ENCODE measurements at places on chromosomes 1 and 21. TPM values are rescaled to one million over a fixed set of nuclear protein-coding genes. Genes with fewer than 3 reads are reported as not detected.

Gene AXDND1
- total RNA-seq, result 0.25 TPM

Gene GJA5
- total RNA-seq, result 1.8 TPM

Gene CLSTN1
- total RNA-seq, result 8.0 TPM

Gene DENND2D
- 14.9 TPM for total RNA-seq

Gene C8B
- total RNA-seq, result 151 TPM

Gene PCBP3
- total RNA-seq, result 1.6 TPM

Gene CYP4A22
- total RNA-seq, result 66.9 TPM

Gene KRTAP21-2
- not detected for total RNA-seq

Gene ANGPTL1
- total RNA-seq, result 11.2 TPM

- DNase-seq, result no peak
Observed at GRCh38 chr1:162564762-162565218, 3.3 kb downstream of the UAP1 start.

GRCh38 chr1:91133248-91133647, 111.4 kb upstream of the ZNF644 start:
- DNase-seq, result no peak

DNA sequence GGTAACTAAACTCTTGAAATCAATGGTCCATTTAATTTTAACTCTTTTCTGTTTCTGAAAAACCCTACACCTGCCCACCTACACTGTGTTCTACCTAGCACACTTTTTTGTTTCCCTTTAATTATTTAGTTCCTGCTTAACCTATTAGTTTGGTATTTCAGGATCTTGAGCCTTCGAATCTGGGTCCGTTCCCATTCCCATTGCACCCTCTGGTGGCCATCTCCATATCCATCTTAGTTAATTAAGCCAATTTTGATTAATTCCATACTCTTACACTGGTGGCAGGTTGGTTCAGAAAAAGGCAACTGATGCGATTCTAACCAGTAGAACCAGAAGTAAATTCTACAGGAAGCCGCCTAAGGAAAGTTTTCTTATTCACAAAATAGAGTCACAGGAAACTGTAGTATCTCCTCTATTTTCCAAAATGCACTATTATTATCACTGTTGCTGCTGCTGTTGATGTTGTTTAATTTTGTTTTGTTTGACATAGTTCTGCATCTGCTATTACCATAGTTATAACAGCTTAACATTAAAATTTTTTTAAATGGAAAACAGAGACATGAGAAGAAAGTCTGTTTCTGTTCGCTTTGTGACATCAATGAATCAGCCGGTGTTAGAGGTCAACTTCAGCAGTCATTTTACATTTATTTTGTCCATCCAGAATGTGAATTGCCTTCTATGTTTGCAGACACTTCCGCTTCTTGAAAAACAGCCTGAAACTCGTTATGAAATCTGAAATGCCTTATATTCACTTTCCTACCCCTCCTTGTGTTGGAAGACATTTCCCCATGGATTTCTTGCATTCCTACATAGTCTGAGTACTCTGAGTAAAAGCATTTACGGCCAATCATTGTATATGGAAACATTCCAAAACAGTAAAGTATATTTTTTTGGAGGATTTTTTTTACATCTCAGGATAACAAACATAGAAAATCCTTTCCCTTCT, 115.5 kb upstream of the NCAM2 start:
- DNase-seq, result peak; percentile 34

DNA sequence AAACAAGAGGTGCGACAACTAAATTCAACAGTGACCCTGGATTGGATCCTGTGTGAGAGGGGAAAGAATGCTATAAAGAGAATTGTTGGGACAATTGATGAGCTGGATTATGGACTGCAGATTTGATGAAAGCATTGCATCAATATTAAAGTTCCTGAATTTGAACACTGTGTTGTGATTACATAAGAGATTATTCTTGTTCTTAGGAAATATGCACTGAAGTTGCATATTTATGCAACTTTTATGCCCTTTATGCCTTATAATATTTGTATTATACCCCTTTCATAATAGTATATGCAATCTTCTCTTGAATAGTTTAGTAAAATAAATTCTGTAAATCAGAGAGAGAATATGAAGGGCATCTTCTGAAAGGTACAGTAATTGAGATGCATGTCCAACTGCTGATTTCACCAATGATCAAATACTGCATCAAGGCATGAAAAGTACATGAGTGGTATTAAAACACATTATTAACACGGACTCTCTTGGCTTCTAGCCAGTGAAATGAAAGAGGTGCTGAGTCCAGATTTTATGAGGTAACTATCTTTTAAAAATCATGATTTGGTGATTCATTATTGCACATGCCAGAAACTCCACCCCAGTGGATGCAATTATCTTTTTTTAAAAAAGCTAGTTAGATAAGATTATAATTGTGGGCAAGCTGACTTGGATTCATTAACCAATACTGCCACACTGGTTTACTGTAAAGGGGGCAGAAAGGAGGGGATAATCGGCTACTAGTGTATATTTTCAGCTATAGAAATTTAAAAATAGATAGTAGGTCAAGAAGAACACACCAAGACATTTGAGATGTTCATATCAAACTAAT, 19.9 kb upstream of the LPAR3 start:
- no peak for DNase-seq

GRCh38 chr1:181595234-181595633, 111.9 kb downstream of the CACNA1E start:
- DNase-seq, result no peak

DNA sequence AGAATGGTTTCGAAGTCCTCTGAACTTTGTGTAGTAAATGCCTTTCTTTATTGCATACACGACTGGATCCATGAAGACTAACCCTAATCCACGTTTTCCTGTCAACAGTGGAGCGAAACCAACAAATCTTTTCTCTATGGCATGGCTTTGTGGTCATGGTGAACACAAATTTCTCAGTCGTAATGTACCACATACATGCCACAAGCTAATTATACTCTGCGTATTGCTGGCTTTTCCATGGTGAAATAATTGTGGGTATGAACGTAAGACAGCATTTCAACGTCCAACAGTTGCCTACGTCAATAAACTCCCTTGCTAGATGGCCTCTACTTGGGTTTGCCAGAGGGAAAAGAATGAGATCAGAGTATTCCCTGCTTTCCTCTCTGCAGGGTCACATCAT, 27.5 kb downstream of the INTS7 start:
- no peak for DNase-seq

- no peak for DNase-seq
Observed at GRCh38 chr1:195738966-195739650, 869.1 kb downstream of the KCNT2 start.

DNA sequence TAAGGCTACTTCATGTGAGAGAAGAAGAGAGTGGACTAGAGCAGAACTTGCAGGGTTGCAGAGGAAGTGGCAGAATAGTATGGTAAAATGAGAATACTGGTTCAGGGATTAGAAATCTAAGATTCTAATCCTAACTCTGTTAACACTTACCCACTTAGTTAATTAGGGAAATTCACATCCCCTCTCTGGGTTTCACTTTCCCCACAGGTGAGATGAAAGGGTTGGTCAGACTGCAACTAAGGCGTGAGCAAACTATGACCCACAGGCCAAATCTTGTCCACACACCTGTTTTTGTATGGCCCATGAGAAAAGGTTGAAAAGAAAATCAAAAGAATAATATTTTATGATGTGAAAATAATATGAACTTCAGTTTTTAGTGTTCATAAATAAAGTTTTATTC, 117.5 kb downstream of the MACF1 start:
- no peak for DNase-seq

DNA sequence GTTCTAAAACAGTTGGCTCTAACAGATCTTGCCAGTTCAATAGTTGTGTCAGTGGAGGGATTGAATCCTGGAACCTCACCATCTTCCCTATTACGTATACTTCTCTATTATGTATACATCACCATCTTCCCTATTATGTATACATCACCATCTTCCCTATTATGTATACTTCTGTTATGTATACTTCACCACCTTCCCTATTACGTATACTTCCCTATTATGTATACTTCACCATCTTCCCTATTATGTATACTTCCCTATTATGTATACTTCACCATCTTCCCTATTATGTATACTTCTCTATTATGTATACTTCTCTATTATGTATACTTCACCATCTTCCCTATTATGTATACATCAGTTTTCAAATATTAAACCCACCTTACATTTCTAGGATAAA, 34.4 kb upstream of the HP1BP3 start:
- DNase-seq, result no peak

DNA sequence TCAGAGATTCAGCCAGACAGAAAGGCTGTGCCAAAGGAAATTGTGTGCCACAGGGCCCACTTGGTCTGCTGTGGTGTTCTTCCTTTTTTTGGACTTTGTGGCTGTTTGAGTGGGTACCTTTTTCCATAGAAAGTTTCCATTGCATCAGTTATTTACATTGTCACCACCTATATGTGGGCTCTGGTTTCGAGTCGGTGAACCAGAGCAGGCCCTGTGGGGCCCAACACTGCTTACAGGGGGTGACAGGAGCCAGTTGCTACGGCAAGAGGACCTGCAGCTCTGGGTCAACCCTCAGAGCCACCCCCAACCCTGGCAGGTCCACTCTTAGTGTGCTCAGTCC, 157.0 kb upstream of the EDN2 start:
- no peak for DNase-seq

DNA sequence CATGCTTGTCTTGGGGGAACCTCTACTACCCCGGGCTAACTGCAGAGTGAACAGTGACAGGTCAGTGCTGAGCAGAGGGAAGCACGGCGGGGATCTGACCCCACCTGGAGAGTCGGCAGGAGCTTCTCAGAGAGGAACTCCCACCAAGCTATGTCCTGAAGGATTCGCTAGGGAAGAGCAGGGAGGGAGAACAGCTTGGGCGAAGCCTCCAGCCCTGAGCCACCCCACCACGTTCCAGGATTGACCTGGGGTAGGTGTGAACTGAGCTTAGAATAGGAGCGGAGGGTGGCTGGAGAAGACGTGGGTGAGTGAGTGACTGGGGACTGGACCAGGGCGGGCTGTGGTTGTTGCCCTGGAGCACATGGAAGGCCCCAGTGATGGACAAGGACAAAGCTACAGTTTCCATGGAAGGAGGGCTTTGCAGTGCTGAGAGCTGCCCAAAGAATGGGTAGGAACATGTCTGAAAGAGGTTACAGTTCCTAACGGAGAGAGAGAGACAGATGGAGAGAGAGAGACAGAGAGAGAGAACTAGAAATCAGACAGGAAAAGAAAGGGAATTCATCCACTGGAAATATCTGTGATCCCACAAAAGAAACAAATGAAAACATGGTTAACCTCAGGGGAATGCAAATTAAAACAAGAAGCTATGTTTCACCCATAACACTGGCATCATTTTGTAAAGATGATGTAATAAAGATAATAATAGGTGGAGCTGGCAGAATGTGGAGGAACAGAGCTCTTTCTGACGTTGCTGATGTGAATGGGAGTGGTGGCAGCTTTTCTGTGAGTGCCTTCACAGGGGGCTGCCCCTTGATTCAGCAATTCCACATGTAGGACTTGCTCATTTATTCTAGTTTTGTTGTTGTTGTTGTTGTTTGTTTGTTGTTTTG, 17.2 kb downstream of the BSND start:
- DNase-seq, result no peak

DNA sequence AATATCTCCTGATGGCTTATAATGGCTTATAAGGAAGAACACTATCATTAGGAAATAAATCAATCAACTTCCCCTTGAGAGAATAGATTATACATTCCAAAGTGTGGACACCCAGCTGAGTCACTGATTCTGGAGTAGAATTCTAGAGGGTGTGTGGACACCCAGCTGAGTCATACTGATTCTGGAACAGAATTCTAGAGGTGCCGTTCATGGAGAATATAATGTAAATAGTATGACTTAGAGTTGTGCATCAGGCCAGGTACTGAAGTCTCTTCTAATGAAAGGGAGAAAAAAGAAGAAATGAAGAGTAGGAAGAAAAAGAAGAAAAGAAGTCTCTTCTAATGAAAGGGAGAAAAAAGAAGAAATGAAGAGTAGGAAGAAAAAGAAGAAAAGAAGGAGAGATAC, 2.4 kb upstream of the USP33 start:
- DNase-seq, result no peak

GRCh38 chr1:220999872-221000863, 120.9 kb downstream of the HLX start:
- DNase-seq, result no peak

DNA sequence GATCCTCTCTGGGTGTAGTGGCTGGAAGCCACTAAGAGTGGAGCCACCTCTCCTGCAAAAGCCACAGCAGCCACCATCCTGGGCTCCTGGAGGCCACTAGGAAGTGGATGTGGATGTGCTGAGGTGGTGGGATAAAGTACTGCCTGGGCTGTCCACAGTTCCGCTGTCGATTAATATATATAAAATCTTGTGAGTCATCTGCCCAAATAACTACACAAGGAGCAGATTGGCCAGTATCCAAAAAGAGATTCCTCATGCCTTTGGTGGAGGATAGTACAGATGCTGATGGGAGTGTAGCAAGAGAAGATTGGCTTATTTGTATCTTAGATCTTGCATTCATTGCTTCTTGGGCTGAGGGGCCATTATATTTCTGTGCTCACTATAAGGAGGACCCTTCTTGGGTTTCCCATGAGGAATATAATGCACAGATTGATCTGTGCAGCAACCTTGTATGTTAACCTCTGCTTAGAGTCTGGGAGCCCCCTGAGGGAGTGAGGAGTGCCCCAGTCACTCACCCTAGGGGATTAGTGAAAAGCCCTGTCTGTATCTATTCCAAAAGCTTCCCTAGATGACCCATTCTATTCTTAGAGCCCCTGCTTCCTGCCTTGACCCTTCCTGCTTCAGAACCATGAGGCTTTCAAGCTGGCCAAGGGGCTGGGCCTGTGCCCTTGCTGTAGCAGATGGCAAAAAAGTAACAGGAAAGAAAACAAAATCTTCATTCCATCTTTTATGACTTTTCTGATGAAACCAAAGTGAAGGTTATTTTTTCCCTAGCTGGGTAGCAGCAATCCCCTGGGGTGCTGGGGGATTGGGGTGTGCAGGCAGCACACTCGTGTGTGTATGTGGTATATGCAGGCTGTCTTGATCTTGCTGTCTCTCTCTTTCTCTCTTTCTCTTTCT, 31.7 kb downstream of the RCSD1 start:
- DNase-seq, result no peak

DNA sequence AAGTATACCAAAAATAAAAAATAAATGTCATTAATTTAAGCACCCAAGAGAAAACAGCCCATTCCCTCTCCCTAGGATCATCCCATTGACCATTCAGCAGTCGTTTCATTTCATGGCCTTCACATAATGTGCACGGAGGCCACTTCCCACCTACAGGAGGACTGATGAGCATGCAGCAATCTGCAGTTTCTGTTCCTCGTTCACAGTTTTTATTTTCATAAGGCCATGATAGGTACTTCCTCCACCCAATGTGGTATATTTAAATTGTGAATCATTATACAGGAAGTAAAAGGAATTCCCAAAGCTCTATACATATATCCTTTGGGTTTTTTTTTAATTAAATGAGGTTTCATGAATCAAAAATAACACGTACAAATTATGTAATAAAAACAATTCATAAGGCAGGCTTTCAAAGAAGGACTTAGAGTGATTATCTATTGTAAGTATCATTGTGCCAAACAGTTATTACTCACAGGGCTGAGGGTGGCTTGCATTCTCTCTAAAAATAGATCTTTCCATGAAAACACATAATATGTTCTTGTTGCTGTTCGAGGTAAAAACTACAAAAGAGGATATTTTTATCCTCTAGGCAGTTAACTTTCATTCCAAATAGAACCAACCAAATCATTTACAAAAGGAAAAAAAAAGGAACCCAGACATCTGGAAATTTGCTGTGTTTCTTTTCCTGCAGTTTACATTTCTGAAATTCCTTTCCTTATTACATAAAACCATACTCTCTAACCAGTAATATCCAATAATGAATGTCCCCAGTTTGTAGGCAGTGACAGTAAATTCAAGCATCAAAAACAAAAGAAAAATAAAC, 27.5 kb upstream of the SLC44A3 start:
- DNase-seq, result no peak

- no peak for DNase-seq
Observed at GRCh38 chr1:71461416-71461815, 380.6 kb upstream of the ZRANB2 start.
